ENCODE measurements at places on chromosomes 6 and 20. TPM values are rescaled to one million over a fixed set of nuclear protein-coding genes. Genes with fewer than 3 reads are reported as not detected.

LZTS3 gene
- 36.3 TPM for total RNA-seq

- no peaks in the 10 kb centered on the region for H3K4me1 ChIP-seq
- H3K27me3 ChIP-seq, result no peaks in the 10 kb centered on the region
- peak overlapping the region; percentile 57 for H3K27ac ChIP-seq
- DNase-seq, result no peak
- no peaks in the 10 kb centered on the region for H3K36me3 ChIP-seq
These were observed 785 bp upstream of the THBD start for GRCh38 chr20:23050076-23050838.

TRIM38 gene
- total RNA-seq, result 18.9 TPM

BTNL2 gene
- 3.8 TPM for total RNA-seq

DNA sequence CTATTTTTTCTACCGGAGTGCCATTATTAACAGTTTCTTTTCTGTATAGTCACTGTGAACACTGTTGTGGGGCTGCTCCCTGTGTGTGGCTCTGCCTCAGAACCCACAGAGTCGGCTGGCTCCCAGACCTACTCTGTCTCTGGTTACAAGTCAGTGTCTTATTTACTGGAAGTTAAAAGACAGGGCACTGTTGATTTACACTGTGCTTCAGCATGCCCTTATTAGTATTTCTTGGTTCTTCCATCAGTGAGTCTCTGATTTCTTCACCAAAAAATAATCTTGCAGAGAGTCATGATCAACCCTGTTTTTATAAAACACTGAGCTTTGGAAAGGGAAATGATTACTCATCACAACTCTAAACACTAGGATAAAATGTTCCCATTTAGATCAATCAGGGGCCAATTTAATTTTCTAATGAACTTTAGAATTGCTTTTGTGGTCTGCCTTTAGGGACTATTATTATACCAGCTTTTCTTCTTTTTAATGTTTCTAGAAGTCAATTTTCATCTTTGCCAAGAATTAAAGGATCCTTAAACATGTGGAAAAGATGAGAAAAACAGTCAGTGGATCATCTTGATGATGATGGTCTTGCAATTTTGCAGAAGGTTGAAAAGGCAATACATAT is 92.6 kb downstream of the UTRN start:
- DNase-seq, result no peak
- no peaks in the 10 kb centered on the region for H3K27me3 ChIP-seq
- H3K36me3 ChIP-seq, result no peaks in the 10 kb centered on the region
- peaks cover 25% of the 10 kb centered on the region for H3K4me1 ChIP-seq

- no peak overlapping the region for H3K4me3 ChIP-seq
- H3K36me3 ChIP-seq, result no peaks in the 10 kb centered on the region
- no peak overlapping the region for H3K27ac ChIP-seq
These were observed 56.8 kb downstream of the NOL4L start for GRCh38 chr20:32528171-32528891.

KHDC1L gene
- total RNA-seq, result not detected

GRCh38 chr20:5722927-5723326 is 27.3 kb upstream of the SHLD1 start:
- no peak for DNase-seq
- H3K4me3 ChIP-seq, result no peak overlapping the region
- H3K27ac ChIP-seq, result no peak overlapping the region
- no peaks in the 10 kb centered on the region for H3K4me1 ChIP-seq
- no peaks in the 10 kb centered on the region for H3K36me3 ChIP-seq
- no peaks in the 10 kb centered on the region for H3K27me3 ChIP-seq

- H3K4me3 ChIP-seq, result no peak overlapping the region
- no peaks in the 10 kb centered on the region for H3K36me3 ChIP-seq
- no peak overlapping the region for H3K27ac ChIP-seq
These were observed 176.6 kb downstream of the PDE10A start for GRCh38 chr6:165486183-165487137.

GRCh38 chr6:40276141-40276540 is 311.0 kb downstream of the LRFN2 start:
- no peaks in the 10 kb centered on the region for H3K4me1 ChIP-seq
- no peaks in the 10 kb centered on the region for H3K27me3 ChIP-seq
- H3K27ac ChIP-seq, result no peak overlapping the region
- no peak for DNase-seq

DNA sequence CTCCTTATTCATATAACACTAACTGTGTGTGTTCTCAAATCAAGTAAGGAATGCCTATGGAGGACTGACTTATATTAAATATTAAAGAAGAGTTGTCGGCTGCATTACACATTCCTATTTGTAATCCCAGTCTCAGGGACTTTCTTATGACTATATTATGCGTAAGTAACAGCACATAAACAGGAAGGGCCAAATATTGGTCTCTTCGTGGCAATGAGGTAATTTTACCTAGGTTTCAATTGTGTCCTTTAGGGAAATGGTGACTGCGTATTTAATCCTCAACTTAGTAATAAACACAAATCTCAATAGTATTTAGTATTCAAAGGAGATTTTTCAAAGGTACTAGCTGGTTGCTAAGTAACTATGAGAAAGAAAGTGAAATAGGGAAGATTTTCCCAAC is 22.8 kb upstream of the EPM2A start:
- H3K36me3 ChIP-seq, result no peaks in the 10 kb centered on the region
- no peaks in the 10 kb centered on the region for H3K4me1 ChIP-seq
- no peaks in the 10 kb centered on the region for H3K27me3 ChIP-seq
- no peak overlapping the region for H3K27ac ChIP-seq
- DNase-seq, result no peak

ECT2L gene
- not detected for total RNA-seq

DNA sequence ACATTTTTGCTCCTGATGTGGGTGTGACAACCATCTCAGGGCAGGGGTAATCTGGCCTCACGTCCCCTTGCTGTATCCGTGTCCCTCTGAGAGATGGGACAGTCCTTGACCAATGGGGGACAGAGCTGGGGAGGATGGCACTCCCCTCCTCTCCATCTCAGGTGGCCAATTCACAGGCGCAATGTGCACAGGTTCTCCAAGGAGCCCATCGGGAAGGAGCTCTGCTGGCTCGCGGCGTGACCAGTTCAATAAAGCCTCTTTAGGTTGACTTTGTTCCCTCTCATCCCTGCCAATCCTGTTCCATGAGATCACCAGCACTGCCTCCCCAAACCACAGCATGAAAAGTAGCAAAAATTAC is 196.3 kb upstream of the SLC24A3 start:
- H3K4me1 ChIP-seq, result no peaks in the 10 kb centered on the region
- no peak overlapping the region for H3K4me3 ChIP-seq
- DNase-seq, result no peak
- no peaks in the 10 kb centered on the region for H3K36me3 ChIP-seq

- no peak for DNase-seq
- no peaks in the 10 kb centered on the region for H3K4me1 ChIP-seq
- no peaks in the 10 kb centered on the region for H3K27me3 ChIP-seq
- peak overlapping the region; percentile 28 for H3K27ac ChIP-seq
These were observed 23.5 kb downstream of the MCM8 start for GRCh38 chr20:5973971-5974370.

TLDC2 gene
- 22.3 TPM for total RNA-seq

- H3K4me3 ChIP-seq, result no peak overlapping the region
- no peak overlapping the region for H3K27ac ChIP-seq
- no peaks in the 10 kb centered on the region for H3K36me3 ChIP-seq
These were observed 38.4 kb downstream of the HS3ST5 start for GRCh38 chr6:114304304-114304887.

GRCh38 chr6:19399406-19399805 is 437.8 kb upstream of the ID4 start:
- no peak overlapping the region for H3K27ac ChIP-seq
- H3K27me3 ChIP-seq, result no peaks in the 10 kb centered on the region
- no peak overlapping the region for H3K4me3 ChIP-seq
- H3K4me1 ChIP-seq, result no peaks in the 10 kb centered on the region
- DNase-seq, result no peak

ANGPT4 gene
- total RNA-seq, result not detected

DNA sequence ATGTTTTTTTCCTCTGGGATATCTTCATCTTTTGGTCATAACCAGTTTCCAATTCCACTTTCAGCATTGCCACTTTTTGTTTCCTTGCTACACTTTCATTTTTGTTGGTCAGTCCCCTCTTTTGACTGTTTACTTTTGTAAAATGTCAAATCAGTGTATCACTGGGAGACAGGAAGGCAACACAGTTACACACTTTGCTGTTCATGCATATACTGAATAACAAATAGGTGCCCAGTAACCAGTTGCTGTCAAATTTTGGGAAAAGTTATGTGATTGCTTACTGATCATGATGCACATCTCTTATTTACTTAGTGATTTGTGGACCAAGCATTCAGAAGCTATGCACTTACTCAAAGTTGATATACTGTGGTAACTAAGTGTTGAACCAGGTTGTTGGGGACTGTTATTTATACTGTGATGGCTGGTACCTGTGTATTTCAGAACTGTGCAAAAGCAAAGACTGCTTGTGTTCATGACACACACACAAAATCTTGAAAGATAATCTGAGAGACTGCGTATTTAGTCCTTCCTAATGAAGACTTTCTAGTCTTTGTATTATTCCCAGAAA is 41.0 kb downstream of the ZNF292 start:
- H3K27me3 ChIP-seq, result no peaks in the 10 kb centered on the region
- H3K4me1 ChIP-seq, result no peaks in the 10 kb centered on the region
- H3K4me3 ChIP-seq, result no peak overlapping the region
- no peak for DNase-seq

DNA sequence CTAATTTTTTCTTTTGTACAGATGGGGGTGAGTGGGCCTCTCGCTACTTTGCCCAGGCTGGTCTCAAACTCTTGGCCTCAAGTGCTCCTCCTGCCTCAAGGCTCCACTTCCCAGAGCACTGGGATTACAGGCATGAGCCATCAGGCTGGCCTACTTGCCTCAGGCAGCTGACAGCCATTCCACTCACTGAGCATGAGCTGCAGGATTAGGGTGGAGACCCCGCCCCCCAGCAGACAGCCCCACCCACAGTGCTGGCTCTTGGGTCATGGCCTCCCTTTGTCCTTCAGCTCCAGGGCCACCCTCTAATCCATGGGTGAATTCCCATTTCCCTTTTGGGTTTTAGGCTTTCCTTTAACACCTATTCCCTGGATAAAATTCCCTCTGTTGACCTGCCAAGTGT is 82.1 kb downstream of the BFSP1 start:
- no peaks in the 10 kb centered on the region for H3K36me3 ChIP-seq
- no peak for DNase-seq
- no peaks in the 10 kb centered on the region for H3K27me3 ChIP-seq
- no peak overlapping the region for H3K27ac ChIP-seq

DNA sequence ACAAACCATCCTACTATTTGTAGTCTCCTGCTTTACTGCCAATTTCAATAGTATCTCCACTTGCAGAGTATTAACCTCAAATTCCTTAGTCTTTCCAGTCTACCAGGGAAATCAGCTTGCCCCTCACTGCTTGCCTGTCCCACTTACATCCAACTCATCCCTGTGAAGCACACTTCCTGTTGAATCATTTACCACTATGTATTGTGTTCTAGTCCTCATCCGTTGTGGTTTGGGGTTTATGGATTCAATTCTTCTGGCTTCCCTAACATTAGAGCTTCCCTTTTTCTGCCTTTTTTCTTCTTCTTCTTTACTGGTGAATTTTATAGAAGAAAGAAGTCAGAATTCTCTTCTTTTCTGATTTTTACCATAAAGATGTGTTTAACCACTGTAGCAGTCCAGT is 5.1 kb upstream of the TXLNB start:
- H3K36me3 ChIP-seq, result no peaks in the 10 kb centered on the region
- no peak overlapping the region for H3K4me3 ChIP-seq
- DNase-seq, result no peak
- H3K27me3 ChIP-seq, result no peaks in the 10 kb centered on the region

DNA sequence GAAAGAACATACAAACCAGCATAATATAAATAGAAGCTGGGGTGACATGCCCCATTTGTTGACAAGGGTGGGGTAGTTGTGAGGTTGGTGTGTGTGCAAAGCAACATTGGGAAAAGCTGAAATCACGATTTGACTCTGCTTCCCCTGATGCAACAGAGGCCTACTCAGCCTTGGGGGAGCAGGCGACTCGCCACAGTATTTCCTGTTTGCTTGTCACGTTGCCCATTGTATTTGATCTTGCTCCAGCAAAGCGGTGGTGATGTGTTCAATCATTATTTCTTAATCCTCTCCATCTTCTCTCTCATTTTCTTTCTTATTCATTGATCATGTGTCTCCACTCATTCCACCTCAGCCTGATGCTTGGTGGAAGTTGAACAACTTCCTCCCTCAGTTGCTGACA is 165.8 kb upstream of the CITED2 start:
- no peaks in the 10 kb centered on the region for H3K27me3 ChIP-seq
- H3K4me3 ChIP-seq, result no peak overlapping the region
- peak; percentile 33 for DNase-seq
- H3K36me3 ChIP-seq, result no peaks in the 10 kb centered on the region
- H3K27ac ChIP-seq, result peak overlapping the region; percentile 47
- H3K4me1 ChIP-seq, result no peaks in the 10 kb centered on the region

DNA sequence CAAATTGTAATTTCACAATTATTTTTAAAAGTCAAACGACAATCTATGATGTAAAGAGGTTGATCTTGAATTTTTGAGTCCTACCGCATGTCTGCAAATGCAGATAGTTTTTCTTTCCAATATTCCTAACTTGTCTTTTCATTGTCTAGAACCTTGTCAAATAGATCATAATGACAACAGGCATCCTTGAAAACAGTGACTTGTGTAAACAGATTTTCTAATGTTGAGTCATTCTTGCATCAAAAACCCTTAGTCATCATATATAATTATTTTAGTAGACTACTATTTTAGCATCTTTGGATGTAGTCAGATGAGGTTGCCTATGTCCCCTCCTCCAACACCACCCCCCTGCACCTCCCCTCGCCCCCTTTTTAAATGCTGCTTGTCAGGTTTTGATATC is 43.8 kb downstream of the BMP6 start:
- no peak overlapping the region for H3K4me3 ChIP-seq
- no peaks in the 10 kb centered on the region for H3K36me3 ChIP-seq

LEMD2 gene
- 76.4 TPM for total RNA-seq

- no peak overlapping the region for H3K27ac ChIP-seq
- H3K36me3 ChIP-seq, result no peaks in the 10 kb centered on the region
- H3K4me3 ChIP-seq, result no peak overlapping the region
- DNase-seq, result no peak
These were observed 285.4 kb upstream of the FLRT3 start for GRCh38 chr20:14622796-14623195.

DNA sequence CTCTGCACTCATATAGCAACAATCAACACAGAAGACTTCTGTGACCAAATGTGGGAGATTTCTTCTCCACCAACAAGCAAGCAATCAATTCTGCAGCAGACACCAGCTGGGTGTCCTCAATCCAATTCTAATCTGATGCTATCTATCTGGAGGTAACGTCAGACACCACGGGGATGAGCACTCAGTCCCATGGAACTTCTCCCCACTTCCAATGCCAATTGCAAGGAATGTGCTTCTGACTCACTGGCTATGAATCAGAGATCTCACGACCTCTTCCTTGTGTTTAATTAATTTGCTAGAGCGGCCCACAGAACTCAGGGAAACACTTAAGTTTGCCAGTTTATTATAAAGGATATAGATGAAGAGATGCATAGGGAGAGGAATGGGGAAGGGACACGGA is 103.5 kb upstream of the SIRPG start:
- no peaks in the 10 kb centered on the region for H3K36me3 ChIP-seq
- no peak overlapping the region for H3K4me3 ChIP-seq
- DNase-seq, result no peak
- H3K27me3 ChIP-seq, result no peaks in the 10 kb centered on the region
- H3K27ac ChIP-seq, result no peak overlapping the region
